ENCODE measurements at places on chromosomes 4 and X.

DNA sequence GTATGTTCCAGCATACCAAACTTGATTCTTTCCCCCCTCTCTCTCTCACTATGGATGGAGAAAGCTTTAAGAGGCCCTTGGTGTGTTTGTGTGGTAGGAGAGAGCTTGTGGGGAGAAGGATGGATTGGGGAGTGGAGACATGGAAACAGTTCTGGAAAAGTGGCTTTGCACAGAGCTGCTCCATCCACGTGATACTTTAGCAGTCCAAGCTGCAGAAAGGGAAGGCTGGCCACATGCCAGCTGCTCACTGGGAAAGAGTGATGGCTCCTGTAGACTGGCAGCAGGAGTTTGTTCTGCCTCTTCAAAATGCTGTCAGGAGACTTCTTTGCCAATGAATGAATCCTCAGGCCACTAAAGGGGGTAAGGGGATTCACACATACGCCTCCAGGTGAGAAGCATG is 21.7 kb upstream of the SEC24B start:
- no peak for DNase-seq

DNA sequence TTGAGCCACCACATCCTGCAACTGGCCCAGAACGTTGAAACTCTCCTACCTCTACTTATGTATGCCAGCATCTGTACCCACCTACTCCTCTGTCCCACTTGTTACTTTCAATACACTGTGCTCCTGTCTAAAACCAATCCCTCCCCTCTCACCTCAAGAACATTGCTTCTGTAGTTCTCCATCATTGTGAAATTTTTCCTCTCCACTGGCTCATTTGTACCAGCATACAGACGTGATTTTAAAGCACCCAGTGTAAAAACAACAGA is 25.5 kb upstream of the USO1 start:
- no peak for DNase-seq

- DNase-seq = no peak
Observed at GRCh38 chr4:48565362-48566033, 75.4 kb downstream of the ZAR1 start.

DNA sequence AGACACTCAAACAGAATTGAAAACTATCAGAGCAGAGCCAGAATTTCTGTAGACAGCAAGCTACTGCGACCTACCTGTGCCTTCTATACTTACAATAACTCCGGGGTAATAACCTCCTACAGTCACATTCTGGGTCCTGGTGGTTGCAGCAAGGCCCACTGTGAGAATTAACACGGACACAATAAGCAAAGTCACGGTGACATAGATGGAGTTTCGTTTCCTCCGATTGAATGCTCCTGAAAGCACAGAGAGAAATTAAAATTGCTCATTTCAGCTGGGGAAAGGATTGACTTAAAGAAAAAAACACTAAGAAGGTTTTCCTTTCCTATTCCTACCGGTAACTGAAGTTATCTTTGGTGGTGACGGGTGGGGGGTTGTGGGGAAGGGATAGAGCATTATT is 7.0 kb downstream of the TMEM255A start:
- DNase-seq = no peak

DNA sequence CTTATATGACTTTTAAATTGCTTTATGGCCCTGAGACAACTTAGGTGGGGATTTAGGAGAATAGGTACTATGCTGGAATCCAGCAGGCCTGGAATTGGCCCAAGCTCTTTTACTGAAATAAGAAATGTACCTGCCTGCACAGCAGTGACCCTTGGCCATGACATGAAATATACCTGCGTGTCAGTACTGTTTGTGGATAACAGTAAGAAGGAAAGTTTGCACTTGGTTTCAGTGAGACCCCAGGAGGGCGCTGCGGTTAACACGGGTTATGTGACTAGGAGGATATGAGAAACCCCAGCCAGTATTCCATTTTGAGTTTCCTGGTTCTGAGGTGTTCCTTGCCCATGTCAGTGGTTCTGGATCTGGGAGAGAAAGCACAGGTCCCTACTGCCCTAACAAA is 5.3 kb downstream of the MTM1 start:
- no peak for DNase-seq

Measured in smooth muscle cell of the brain vasculature (primary cell).